ENCODE measurements at places on chromosomes 11 and 22. TPM values are rescaled to one million over a fixed set of nuclear protein-coding genes. Genes with fewer than 3 reads are reported as not detected.
A peak's percentile ranks its signal among the peaks of the same experiment; 100 is the strongest.

DNA sequence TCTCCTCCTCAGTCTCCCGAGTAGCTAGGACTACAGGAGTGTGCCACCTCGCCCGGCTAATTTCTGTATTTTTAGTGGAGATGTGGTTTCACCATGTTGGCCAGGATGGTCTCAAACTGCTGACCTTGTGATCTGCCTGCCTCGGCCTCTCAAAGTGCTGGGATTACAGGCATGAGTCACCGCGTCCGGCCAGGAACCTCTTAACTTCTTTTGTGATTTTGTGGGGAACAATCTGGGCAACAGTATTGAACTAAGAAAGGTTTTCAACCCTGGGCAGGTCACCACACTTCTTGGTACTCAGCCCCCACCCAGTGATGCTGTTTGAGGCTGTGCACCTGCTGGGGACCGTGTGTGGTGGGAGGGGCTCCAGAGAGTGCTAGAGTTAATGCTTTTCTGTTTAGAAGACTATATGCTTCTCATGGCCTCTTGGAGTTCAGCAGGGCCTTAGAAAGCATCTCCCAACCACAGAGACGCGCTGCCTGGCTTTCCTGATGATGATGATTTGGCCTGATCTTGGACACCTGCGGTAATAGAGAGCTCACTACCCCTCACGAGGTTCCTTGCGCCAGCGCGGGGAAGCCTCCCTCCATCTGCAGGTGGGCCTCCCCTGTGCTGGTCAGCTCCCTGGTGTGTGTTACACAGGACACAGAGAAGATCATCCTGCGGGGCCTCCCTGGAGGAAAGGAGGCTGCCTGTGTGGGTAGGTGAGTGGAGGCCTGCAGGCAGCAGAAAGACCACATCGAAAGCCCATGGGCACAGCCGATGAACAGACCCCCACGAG is 1.2 kb downstream of the DENND6B start:
- peaks cover 10% of the 10 kb centered on the region for H3K4me1 ChIP-seq
- DNase-seq, result no peak
- H3K27me3 ChIP-seq, result no peaks in the 10 kb centered on the region
- H3K36me3 ChIP-seq, result no peaks in the 10 kb centered on the region
- H3K4me3 ChIP-seq, result peak overlapping the region; percentile 87
- H3K27ac ChIP-seq, result no peak overlapping the region

DNA sequence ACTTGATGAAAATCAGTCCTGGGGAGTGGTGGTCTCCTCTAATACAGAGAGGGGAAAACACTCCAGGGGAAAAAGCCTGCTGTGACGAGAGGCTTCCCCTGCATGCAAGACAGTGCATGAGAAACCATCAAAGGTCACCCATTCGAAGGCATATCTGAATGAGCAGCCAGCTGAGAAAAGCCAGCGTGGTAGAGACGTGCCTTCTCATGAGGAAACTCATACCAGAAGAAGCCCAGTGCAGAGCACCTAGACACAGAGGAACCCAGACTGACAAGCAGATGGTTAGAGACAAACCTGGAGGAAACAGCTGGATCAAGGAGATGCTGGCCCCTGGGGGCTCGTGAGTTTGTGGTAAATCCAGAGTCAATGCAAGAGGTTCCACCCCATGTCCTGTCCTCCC is 534.8 kb downstream of the BRD1 start:
- H3K27ac ChIP-seq, result no peak overlapping the region
- no peaks in the 10 kb centered on the region for H3K36me3 ChIP-seq
- no peak for DNase-seq

GRCh38 chr11:128482512-128483191 is 104.7 kb downstream of the ETS1 start:
- DNase-seq, result no peak
- peaks cover 51% of the 10 kb centered on the region for H3K36me3 ChIP-seq
- H3K4me3 ChIP-seq, result no peak overlapping the region
- H3K27ac ChIP-seq, result peak overlapping the region; percentile 54

OR52L1 gene
- not detected for total RNA-seq

CNTN5 gene
- 3.6 TPM for total RNA-seq

MRPL48 gene
- not detected for total RNA-seq

DNA sequence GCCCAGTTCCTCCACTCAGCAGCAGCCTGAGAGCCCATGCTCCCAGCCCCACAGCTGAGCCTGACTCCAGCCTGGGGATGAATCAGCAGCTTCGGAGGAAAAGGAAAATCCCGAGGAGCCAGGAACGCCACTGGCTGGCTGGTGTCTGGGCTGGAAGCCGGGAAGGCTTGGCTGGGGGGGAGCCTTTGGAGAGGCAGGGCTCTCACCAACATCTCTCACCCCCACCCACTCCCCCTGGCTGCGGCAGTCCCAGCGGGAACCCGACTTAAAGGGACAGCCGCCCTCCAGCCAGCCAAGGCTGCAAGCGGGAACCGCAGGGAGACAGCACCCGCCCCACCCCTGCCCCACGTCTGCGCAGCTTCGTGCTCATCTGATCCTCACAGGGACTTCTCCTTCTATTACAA is 28.4 kb downstream of the KIAA0930 start:
- H3K4me1 ChIP-seq, result peaks cover 14% of the 10 kb centered on the region
- no peaks in the 10 kb centered on the region for H3K27me3 ChIP-seq
- peak; percentile 71 for DNase-seq
- no peaks in the 10 kb centered on the region for H3K36me3 ChIP-seq

TMEM191B gene
- not detected for total RNA-seq

GRAMD4 gene
- total RNA-seq, result 20.2 TPM

ADAMTS15 gene
- 20.4 TPM for total RNA-seq

DNA sequence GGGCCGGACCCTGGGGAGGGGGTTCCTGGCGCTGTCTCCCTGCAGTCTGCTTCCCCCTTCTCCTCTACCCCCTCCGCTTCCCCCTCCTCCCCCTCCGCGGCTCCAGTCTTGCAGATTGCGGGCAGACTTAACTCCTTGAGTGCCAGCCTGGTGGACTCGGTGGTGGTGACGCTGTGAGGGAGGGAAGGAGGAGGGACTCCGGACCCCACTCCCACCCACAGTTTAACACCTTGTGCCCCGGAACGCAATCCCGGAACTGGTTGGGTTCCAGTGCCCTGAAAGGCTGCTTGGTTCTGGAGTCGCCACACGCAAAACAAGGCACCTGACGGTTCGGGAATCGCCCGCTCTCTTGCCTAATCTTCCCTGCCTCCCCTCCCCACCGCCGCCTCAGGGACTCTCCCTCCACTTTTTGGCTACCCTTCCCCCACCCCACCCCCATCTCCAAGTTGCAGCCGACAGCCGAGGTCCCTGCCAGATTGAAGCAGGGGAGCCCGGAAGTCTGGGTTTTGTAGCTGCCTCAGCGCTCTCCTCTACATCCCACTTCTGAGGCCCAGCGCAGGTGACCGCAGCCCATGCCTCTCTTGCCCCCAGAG is 3.9 kb upstream of the BCL9L start:
- peak overlapping the region; percentile 80 for H3K4me3 ChIP-seq
- peaks cover 12% of the 10 kb centered on the region for H3K4me1 ChIP-seq
- peak; percentile 94 for DNase-seq
- H3K27me3 ChIP-seq, result no peaks in the 10 kb centered on the region

DNA sequence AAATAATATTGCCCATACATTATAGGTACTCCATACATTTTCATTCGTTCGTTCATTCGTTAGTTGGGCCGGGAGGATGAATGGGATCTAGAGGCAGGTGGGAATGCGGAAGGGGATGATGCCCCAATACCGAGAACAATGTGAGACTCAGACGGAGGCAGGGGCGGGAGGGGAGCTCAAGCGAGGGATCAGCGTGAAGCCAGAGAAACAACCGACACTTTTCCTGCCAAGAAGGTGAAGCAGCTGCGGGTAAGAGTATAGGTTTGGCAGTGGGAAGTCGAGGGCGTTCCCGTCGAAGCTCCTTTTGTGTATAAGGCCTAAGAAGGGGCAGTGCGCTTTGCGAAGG is 1.1 kb upstream of the ARHGEF17 start:
- DNase-seq, result no peak
- H3K27me3 ChIP-seq, result no peaks in the 10 kb centered on the region
- peak overlapping the region; percentile 94 for H3K27ac ChIP-seq
- H3K4me1 ChIP-seq, result no peaks in the 10 kb centered on the region
- peaks cover 7% of the 10 kb centered on the region for H3K36me3 ChIP-seq

GRCh38 chr11:70104419-70104818 is 26.3 kb downstream of the ANO1 start:
- DNase-seq, result peak; percentile 96
- H3K27me3 ChIP-seq, result no peaks in the 10 kb centered on the region
- H3K27ac ChIP-seq, result peak overlapping the region; percentile 87
- peaks cover 68% of the 10 kb centered on the region for H3K4me1 ChIP-seq
- no peak overlapping the region for H3K4me3 ChIP-seq
- peaks cover 33% of the 10 kb centered on the region for H3K36me3 ChIP-seq

- no peak overlapping the region for H3K27ac ChIP-seq
- no peaks in the 10 kb centered on the region for H3K27me3 ChIP-seq
- no peak for DNase-seq
- no peaks in the 10 kb centered on the region for H3K36me3 ChIP-seq
- H3K4me1 ChIP-seq, result no peaks in the 10 kb centered on the region
These were observed 34.7 kb downstream of the NECTIN1 start for GRCh38 chr11:119694334-119694733.

PKDREJ gene
- not detected for total RNA-seq

DNA sequence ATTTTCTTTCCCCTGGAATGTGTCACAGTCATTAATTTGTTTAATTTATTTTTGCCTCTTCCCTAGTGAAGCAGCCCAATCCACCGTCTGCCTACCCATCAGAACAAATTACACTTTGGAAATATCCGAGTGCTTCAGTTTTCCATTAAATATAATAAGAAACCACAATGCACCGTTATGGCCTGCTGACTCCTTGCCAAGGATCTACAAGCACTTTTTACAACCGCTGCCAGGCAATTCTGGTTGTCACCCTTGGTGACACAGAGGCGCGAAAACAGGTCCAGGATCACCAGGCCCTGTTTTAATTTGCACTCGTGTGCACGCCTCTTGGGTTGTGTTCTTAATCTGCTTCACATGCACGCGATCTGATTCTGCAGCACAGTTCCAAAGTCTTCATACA is 43.9 kb downstream of the KIRREL3 start:
- H3K27ac ChIP-seq, result no peak overlapping the region
- no peak for DNase-seq
- H3K4me1 ChIP-seq, result no peaks in the 10 kb centered on the region
- H3K36me3 ChIP-seq, result no peaks in the 10 kb centered on the region

GAS2 gene
- total RNA-seq, result 27.0 TPM

- H3K27me3 ChIP-seq, result no peaks in the 10 kb centered on the region
- H3K4me3 ChIP-seq, result no peak overlapping the region
- no peaks in the 10 kb centered on the region for H3K4me1 ChIP-seq
- peak; percentile 21 for DNase-seq
- no peak overlapping the region for H3K27ac ChIP-seq
- peaks cover 26% of the 10 kb centered on the region for H3K36me3 ChIP-seq
These were observed 9.9 kb downstream of the RGL4 start for GRCh38 chr22:23700706-23701105.

PITPNB gene
- total RNA-seq, result 42.1 TPM

MYO18B gene
- total RNA-seq, result 12.0 TPM

DNA sequence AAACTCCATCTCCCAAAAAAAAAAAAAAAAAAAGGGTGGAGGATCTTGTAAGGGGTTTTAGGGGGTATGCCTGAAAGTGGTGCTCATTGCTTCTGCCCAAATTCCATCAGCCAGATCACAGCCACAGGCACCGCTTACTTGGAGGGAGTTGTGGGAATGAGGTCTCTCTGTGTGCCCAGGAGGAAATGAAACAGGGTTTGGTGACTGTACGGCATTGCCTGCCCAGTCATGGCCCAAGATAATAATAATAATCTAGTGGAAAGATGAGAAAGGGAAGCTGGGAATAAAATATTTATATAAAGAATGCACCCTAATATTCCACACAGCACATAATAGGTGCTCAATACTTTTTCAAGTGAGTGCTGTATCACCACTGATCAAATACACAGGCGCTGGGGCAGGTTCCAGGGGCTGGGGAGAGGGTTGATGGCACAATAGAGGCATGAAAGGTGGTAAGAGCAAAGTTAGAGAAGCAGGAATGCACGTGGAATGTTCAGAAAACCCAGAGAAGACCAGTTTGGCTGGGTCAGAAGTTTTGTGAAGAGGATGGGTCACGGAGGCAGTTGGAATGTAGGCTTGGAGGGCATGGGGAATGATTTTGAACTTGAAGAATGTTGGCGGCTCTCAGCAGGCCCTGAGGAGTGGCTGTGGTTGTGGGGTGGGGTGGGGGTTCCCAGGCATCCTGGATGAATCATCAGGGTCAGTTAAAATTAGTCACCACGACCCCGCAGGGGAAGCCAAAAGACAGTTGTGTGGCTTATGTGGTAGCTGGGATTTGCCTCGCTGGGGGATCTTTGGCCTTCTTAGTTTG is 12.5 kb upstream of the MB start:
- no peaks in the 10 kb centered on the region for H3K36me3 ChIP-seq
- H3K27ac ChIP-seq, result peak overlapping the region; percentile 75
- DNase-seq, result peak; percentile 56
- H3K27me3 ChIP-seq, result no peaks in the 10 kb centered on the region

- H3K4me1 ChIP-seq, result no peaks in the 10 kb centered on the region
- no peaks in the 10 kb centered on the region for H3K27me3 ChIP-seq
- H3K4me3 ChIP-seq, result no peak overlapping the region
- no peak overlapping the region for H3K27ac ChIP-seq
- no peaks in the 10 kb centered on the region for H3K36me3 ChIP-seq
These were observed 119.5 kb upstream of the GRIA4 start for GRCh38 chr11:105490333-105490732.

TECTA gene
- total RNA-seq, result not detected

DNA sequence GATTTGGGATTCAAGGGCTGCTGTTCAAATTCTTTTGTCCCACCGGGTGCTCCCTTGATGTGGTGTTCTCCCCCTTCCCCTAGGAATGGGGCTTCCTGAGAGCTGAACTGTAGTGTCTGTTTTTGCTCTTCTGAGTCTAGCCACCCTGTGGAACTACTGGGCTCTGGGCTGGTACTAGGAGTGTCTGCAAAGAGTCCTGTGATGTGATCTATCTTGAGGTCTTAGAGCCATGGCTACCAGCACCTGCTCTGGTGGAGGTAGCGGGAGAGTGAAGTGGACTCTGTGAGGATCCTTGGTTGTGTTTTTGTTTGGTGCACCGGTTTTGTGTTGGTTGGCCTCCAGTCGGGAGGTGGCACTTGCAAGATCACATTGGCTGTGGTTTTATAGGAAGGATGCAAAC is 46.2 kb downstream of the OR2AT4 start:
- DNase-seq, result no peak
- no peak overlapping the region for H3K27ac ChIP-seq
- H3K4me3 ChIP-seq, result no peak overlapping the region

All from ascending aorta (tissue), 2 donors.